Activated CD8-positive, alpha-beta T cell treated with anti-CD3 and anti-CD28 coated beads for 36 hours (primary cell): ENCODE measurements at places on chromosomes 1 and 21. TPM values are rescaled to one million over a fixed set of nuclear protein-coding genes. Genes with fewer than 3 reads are reported as not detected.

DNA sequence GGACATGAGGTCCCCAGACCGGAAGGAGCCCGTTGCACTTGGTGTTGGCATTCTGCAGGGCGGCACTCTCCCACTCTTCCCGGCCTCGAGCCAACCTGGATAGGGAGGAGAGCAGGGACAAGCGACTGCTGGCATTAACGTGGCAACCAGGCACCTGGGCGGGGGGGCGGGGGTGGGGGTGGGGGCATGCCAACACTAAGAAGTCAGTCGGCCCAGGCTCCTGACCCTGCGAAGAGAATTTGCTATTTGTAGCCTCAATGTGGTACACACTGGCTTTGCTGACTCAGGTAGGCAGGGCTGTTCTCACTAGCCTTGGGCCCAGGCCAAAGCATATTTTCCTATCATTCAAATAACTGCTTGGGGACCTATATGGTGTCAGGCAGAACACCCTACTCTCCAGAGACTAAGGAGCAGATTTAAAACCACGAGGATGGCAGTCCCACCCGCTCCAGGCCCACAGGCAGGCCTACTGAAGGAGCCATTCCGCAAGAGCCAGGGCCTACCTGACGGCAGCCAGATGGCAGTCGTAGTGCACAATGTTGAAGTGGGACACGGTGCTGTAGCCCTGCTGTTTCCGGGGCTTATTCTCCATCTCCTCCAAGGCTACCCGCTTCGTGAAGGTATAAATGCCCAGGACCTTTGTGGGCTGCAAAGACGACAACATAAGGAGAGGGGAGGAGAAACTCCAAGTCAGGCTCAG lies 123.7 kb downstream of the UBR4 start:
- H3K27ac ChIP-seq, result no peak overlapping the region
- H3K4me3 ChIP-seq, result no peak overlapping the region
- DNase-seq, result no peak
- H3K36me3 ChIP-seq, result peaks cover 75% of the 10 kb centered on the region

DNA sequence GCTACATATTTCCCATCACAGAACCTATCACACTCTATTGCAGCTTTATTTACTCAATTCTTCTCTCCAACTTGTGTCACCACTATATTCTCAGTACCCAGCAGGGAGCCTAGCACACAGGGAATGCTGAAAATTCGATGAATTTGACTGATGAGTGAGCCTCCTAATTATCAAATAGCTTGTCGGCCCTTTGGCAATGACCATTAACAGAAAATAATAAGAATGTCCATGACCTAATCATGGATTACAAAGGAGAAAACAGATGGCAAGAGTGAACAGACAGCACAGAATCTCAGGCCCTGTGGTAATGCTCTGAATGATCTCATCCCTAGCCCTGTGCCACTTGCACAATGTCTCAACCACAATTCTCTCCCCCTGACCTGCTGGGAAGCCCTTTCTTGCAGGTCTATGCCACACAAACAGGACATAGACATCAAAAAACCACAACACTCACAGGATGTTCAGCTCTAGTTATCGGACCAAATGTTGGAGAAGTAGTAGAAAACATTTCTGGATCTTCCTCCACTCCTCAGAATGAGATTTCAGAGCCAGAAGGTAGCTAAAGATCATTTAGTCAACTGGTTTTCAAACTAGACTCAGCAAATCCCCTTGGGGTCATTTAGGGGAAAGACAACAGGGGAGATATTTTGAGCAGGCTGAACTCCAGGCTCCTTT lies 68.4 kb downstream of the LUZP1 start:
- no peak overlapping the region for H3K4me3 ChIP-seq
- H3K27me3 ChIP-seq, result no peaks in the 10 kb centered on the region
- H3K36me3 ChIP-seq, result peaks cover 7% of the 10 kb centered on the region
- peak; percentile 69 for DNase-seq
- peaks cover 45% of the 10 kb centered on the region for H3K4me1 ChIP-seq
- peak overlapping the region; percentile 51 for H3K27ac ChIP-seq

DNA sequence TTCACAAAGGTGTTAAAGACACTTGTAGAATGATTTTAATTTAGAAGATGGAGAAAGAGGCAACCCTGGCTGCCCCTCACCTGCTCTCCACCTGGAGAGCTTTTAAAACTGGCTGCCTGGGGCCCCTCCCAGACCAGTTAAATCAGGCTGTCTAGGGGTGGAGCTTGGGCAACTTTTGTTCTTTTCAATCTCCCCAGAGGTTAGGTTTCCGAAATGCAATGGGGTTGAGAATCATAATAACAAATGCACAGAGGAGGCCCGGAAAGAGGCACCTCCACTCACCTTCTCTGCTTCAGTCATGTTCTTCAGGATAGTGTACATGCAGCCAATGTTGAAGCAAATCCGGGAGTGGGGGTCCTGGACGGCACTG lies 400 bp downstream of the NCF2 start:
- peaks cover 2% of the 10 kb centered on the region for H3K27me3 ChIP-seq
- H3K36me3 ChIP-seq, result no peaks in the 10 kb centered on the region
- no peak for DNase-seq
- H3K4me1 ChIP-seq, result peaks cover 45% of the 10 kb centered on the region
- H3K27ac ChIP-seq, result peak overlapping the region; percentile 77

CXADR gene
- 0.20 TPM for total RNA-seq

- no peaks in the 10 kb centered on the region for H3K27me3 ChIP-seq
- peaks cover 46% of the 10 kb centered on the region for H3K4me1 ChIP-seq
- H3K36me3 ChIP-seq, result peaks cover 2% of the 10 kb centered on the region
- no peak for DNase-seq
- no peak overlapping the region for H3K4me3 ChIP-seq
Observed at GRCh38 chr21:45102391-45102932, 28.1 kb downstream of the ADARB1 start.

DNA sequence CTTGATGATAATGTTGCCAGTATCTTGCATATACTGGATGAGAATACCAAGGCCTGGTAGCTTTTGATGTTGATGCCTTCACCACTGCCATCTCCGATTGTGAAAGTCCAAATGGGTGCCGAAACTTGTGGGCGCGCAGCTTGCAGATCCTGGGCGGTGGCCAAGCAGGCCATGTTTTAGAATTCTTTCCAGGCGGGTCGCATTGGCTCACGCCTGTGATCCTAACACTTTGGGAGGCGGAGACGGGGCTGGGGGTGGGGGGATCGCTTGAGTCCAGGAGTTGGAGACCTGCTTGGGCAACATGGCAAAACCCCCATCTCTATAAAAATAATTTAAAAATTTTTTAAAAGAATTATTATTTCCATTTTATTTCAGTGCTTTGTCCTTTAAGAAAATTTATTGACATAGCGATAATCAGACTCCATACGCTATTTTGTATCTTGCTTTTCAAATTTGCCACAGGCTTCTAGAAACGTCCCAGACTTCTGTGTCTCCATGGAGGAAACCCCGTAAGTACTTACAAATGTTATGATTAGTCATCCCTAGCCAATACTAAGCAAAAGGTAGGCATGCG lies 592 bp upstream of the ZNF326 start:
- H3K4me1 ChIP-seq, result peaks cover 43% of the 10 kb centered on the region
- peak overlapping the region; percentile 94 for H3K27ac ChIP-seq
- peaks cover 18% of the 10 kb centered on the region for H3K36me3 ChIP-seq
- peaks cover 4% of the 10 kb centered on the region for H3K27me3 ChIP-seq
- peak overlapping the region; percentile 96 for H3K4me3 ChIP-seq

CSDE1 gene
- total RNA-seq, result 496 TPM

DNA sequence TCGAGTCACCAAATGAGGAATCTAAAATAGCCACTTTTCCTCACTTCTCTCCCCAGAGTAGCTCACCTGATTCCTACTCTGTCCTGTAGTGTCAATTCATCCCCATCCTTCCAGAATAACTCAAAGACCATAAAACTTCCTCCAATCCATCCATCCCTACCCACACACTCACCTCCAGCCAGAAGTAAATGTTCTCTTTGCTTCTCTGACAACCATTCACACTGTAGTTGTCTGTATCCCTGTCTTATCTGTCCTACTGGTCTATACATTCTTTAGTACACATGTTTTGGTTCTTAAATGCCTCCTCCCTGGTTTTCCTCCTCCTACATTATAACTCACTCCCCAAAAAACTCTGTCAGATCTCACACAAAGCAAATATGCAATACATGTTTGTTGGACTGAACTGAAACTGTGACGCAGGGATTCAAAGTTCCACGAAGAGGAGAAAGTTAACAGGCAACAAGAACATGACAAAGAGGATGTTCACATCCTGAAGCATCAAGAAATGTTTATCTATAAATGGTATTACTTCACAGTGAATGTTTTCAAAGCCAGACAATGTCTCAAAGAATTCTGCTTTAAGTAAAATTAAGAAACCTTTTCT lies 11.0 kb downstream of the TP53BP2 start:
- H3K36me3 ChIP-seq, result no peaks in the 10 kb centered on the region
- H3K4me3 ChIP-seq, result no peak overlapping the region
- H3K27me3 ChIP-seq, result no peaks in the 10 kb centered on the region
- no peak overlapping the region for H3K27ac ChIP-seq
- H3K4me1 ChIP-seq, result peaks cover 22% of the 10 kb centered on the region
- peak; percentile 31 for DNase-seq

DNA sequence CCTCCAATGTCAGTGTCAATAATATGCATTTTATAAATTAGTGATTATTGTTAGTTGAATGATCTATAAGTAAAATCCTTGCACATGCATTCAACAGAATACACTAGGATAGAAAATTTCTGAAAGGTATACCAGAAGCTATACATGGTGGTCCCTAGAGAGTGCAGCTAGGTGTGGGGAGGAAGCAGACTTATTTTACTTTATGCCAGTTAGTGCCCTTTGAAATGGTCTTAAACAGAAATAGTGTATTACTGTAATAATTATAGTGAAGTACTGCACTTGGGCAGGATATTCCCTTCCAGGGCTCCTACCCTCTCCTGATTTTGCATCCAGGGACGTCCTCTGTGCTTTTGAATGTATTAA lies 23.2 kb upstream of the WDR26 start:
- H3K27me3 ChIP-seq, result no peaks in the 10 kb centered on the region
- H3K27ac ChIP-seq, result no peak overlapping the region
- no peak overlapping the region for H3K4me3 ChIP-seq
- DNase-seq, result no peak
- H3K36me3 ChIP-seq, result peaks cover 2% of the 10 kb centered on the region

DNA sequence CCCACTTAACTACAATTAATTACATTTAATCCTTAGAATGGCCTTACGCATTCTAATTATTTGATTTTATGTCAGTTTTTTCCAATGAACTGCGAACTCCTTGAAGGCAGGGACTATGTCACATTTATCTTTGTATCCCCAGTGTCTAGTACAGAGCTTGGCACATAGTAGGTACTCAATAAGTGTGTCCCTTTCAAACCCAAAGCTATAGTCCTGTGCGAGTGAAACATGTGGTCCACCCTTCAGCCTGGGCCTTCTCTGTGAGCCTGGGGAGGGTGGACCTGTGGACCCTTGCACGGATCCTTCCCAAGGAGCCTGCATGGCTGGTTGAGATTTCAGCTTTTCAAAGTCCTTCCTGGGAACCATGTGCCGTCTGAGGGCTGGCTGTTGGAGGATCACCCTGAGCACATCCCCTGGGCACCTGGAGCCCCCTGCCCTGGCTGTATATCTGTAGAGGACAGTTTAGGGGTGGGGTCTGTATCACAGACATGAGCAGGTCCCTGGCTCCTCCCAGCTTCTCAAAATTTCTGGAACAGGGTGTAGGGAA lies 103.1 kb downstream of the IER5 start:
- no peaks in the 10 kb centered on the region for H3K36me3 ChIP-seq
- no peaks in the 10 kb centered on the region for H3K4me1 ChIP-seq
- no peak overlapping the region for H3K27ac ChIP-seq
- no peak for DNase-seq
- peaks cover 3% of the 10 kb centered on the region for H3K27me3 ChIP-seq

DNA sequence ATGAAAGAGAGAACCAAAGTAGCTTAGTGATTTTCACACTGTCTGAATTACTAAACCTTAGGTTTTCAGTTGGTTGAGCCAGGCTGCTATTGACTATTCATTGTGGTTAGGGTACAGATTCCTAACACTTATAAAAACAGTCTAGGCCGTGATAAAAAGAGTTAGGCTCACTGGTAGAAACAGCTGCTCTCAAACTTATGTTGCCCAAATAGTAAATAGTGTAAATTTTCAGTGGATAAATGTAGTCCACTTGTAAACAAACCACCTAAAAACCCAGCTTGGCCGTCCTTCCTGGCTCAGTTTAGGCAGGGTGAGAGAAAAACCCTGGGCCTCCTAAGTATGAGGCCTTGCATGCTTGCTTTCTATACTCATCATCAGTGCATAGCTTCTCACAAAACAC lies 34.9 kb downstream of the ARID1A start:
- peaks cover 86% of the 10 kb centered on the region for H3K4me1 ChIP-seq
- H3K27ac ChIP-seq, result peak overlapping the region; percentile 40
- H3K36me3 ChIP-seq, result peaks cover 67% of the 10 kb centered on the region
- no peak for DNase-seq

- peaks cover 17% of the 10 kb centered on the region for H3K36me3 ChIP-seq
- H3K4me1 ChIP-seq, result peaks cover 21% of the 10 kb centered on the region
- no peak for DNase-seq
Observed at GRCh38 chr1:121587777-121588176, 403.0 kb downstream of the SRGAP2C start.

DNA sequence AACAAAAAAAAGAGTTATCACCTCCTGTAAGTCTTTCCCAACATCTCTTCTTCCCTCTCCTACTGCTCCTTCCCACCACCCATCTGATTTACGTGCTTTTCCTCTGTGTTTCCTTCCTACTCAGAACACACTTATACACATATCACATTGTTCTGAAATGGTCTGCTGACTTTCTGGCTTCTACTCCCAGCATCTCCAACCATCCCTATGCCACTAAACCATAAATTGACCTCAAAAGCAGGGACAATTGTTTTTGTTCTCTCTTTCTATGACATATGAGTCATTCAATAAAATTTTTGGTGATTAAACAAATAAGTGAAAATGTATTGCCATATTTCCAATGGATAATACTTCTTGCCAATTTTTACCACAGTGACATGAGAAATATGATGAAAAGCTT lies 8.2 kb downstream of the GOLPH3L start:
- no peak overlapping the region for H3K4me3 ChIP-seq
- no peak overlapping the region for H3K27ac ChIP-seq
- no peak for DNase-seq
- H3K36me3 ChIP-seq, result peaks cover 10% of the 10 kb centered on the region
- no peaks in the 10 kb centered on the region for H3K27me3 ChIP-seq
- peaks cover 17% of the 10 kb centered on the region for H3K4me1 ChIP-seq

- peaks cover 86% of the 10 kb centered on the region for H3K4me1 ChIP-seq
- peak overlapping the region; percentile 63 for H3K27ac ChIP-seq
- DNase-seq, result peak; percentile 14
- peaks cover 80% of the 10 kb centered on the region for H3K36me3 ChIP-seq
- no peaks in the 10 kb centered on the region for H3K27me3 ChIP-seq
Observed at GRCh38 chr1:88985032-88985431, 7.4 kb downstream of the KYAT3 start.

DNA sequence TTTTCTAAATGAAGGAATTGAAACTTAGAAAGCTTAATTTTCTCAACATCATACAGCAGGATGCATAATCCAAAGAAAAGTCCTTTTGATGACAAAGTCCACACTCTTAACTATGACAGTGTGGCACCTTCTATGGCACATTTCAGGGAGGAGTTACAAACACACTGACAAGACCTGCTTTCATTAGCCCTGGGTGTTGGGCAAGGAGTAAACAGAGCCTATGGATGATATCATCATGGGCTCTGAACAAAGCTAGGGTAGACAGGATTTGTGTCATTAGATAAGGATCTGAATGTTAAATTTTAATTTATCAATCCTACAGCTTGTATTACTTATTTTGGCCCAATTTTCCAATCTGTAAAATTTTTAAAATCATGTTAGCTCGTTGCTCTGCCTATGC lies 62.6 kb upstream of the DENND1B start:
- no peaks in the 10 kb centered on the region for H3K27me3 ChIP-seq
- peaks cover 2% of the 10 kb centered on the region for H3K4me1 ChIP-seq
- no peak overlapping the region for H3K4me3 ChIP-seq
- H3K27ac ChIP-seq, result no peak overlapping the region
